ENCODE measurements at places on chromosomes 11 and 22.

GRCh38 chr22:46007003-46007847, 30.3 kb upstream of the WNT7B start:
- DNase-seq = no peak

- DNase-seq = no peak
Observed at GRCh38 chr11:108587109-108587508, 6.5 kb downstream of the EXPH5 start.

DNA sequence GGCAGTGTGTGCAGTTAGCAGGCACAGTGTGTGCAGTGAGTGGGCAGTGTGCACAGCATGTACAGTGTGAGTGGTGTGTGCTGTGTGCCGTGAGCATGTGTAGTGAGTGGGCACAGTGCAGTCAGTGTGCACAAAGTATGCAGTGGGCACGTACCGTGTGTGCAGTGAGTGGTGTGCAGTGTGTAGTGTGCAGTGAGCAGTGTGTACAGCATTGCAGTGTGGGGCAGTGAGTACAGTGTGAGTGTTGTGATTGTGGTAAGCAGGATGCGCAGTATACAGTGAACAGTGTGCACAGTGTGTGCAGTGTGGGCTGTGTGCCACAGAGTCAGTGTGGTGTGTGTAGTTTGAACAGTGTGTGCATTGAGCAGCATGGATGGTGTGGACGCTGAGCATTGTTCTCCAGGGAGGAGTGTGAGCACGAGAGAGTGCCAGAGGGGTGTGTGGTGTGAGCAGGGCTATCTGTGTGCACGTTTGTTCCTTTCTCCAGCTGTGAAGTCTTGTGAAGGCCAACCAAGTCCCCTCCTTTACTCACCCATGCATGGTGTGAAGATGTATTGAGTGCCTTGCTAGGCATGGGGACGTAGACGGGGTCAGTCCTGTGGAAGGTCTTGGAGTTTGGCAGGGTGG, 3.0 kb downstream of the SHANK3 start:
- no peak for DNase-seq

DNA sequence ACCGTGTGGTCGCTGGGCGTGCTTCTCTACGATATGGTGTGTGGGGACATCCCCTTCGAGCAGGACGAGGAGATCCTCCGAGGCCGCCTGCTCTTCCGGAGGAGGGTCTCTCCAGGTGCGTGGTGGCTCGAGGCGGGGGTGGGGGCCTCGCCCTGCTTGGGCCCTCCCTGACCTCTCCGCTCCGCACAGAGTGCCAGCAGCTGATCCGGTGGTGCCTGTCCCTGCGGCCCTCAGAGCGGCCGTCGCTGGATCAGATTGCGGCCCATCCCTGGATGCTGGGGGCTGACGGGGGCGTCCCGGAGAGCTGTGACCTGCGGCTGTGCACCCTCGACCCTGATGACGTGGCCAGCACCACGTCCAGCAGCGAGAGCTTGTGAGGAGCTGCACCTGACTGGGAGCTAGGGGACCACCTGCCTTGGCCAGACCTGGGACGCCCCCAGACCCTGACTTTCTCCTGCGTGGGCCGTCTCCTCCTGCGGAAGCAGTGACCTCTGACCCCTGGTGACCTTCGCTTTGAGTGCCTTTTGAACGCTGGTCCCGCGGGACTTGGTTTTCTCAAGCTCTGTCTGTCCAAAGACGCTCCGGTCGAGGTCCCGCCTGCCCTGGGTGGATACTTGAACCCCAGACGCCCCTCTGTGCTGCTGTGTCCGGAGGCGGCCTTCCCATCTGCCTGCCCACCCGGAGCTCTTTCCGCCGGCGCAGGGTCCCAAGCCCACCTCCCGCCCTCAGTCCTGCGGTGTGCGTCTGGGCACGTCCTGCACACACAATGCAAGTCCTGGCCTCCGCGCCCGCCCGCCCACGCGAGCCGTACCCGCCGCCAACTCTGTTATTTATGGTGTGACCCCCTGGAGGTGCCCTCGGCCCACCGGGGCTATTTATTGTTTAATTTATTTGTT, 2.4 kb downstream of the PIM3 start:
- no peak for DNase-seq

- no peak for DNase-seq
Observed at GRCh38 chr11:101169944-101170343, 40.3 kb upstream of the PGR start.

DNA sequence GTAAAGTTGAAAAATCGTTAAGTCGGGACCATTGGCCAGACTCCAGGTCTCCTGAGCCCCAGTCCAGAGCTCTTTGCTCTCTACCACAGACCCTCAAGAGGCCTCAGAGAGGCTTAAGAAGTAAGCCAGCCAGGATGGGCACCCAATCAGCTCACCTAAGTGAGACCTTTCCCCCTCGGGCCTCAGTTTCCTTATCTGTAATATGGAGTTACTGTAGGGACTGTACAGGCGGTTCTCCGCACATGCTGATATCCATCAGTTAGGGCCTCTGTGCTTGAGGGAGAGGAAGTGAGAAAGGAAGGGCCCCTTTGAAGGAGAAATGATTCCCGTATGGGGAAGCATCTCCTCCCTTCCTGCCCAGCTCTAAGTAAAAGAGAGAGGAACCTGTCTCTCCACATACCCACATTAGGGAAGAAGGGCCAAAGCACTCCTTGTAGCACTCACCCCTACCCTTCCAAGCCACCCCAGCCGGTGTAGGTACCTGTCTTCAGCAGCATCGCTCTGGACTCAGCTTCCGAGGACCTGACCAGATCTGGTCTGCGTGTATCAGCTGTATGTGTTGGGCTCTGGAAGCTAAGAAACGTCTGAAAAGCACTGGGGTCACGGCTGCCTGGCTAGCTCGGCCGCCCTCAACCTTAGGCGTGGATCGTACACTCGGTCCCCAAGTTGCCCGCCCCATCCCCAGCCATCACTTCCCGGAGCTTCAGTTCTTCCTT, 653 bp downstream of the NAGA start:
- no peak for DNase-seq

DNA sequence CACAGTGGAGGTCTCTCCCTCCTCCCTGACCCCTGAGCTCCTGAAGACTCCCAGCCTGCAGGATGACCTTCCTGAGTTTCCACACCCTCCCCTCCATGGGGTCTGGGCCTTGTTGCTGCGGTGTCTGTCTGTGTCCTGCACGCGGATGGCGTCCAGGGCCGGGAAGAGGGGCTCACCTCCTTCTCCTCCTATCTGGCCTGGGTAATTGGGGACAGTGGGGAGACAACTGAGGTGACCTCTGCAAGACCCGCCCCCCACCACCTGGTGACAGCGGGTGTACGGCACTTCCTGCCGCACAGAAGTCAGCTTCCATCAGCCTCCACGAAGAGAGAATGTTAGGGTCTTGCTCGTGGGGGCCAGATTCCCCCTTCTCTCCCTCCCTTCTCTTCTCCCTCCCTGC, 31.7 kb downstream of the LINC01488 start:
- DNase-seq = no peak

DNA sequence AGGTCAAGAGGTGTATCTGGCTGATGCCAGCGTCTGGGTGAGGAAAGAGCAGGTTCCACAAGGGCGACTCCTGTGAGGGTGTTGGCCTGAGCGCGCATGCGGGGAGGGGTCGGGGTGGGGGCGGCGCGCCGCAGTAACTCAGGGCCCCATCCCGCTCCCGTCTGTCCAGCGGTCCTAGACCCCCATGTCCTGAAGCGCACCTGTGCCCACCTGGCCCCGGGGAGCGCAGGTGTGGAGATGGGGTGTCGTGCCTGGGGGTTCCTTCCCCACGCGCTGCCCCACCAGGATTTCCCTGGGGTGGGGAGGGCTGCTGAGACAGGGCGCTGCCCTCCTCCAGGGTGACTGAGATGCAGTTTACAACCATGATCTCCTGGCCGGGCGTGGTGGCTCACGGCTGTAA, 20.9 kb downstream of the RNH1 start:
- no peak for DNase-seq

DNA sequence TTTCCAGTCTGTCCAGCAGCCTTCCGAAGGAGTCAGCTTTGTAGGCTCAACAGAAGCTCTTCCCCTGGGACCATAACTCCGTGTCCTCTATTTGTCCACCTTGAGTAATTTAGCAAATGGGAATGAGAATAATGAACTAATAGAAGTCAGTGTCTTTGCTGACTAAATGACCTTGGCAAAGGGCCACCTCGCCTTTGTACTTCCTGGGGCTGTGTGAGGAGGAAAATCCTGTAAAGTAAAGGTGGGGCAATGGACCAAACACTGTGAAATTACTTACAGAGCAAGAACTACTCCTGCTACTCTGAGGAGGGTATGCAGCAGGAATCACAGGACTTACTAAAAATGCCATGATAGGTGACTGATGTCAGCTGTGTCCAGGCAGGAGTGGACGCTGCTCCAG, 36.2 kb upstream of the CSNK2A3 start:
- DNase-seq = no peak

DNA sequence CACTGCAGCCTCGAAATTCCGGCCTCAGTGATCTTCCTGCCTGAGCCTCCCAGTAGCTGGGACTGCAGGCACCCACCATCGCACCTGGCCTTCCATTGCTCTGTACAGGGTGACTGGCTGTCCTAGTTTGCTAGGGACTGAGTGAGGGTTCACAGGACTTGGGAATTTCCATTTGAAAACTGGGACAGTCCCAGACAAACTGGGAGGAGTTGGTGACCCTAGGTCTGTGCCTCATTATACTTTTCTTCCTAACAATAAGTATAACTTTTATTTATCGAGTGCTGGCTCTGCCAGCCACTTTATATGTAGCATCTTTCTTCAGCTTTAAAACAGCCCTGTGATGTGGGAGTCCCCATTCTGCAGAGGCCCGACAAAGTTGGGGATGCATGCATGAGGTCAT, 25.5 kb downstream of the TCP11L1 start:
- no peak for DNase-seq

GRCh38 chr11:5899534-5899933, 6.5 kb downstream of the OR52E5 start:
- DNase-seq = no peak

DNA sequence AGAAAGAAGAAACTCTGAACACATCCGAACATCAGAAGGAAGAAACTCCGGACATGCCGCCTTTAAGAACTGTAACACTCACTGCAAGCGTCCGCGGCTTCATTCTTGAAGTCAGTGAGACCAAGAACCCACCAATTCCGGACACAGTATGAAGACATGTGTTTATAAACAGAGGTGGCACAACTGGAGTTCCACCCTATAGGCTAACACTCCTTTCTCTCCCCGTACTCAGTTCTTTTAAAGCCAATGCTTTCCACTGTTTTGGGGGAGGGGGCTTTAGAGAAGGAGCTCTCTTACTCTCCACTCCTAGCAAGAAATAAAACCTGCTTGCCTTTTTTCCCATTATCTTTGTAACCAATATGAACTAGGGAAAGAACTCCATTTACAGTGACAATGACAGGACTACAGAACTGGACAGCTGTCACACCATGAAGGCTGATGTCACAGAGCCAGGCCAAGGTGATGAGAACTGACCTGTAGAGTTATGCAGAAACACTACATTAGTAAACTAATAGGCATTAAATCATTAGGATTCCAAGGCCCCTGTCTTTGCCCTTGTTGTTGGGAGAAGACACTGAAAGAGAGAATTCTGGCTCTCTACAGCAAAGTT, 733 bp downstream of the TRIM5 start:
- DNase-seq = no peak
